ENCODE measurements at places on chromosomes 12 and 14.

GRCh38 chr14:43729143-43729542 lies 777.9 kb downstream of the FSCB start:
- no peak overlapping the region for H3K27ac ChIP-seq
- H3K4me3 ChIP-seq, result no peak overlapping the region
- no peaks in the 10 kb centered on the region for H3K27me3 ChIP-seq
- peaks cover 12% of the 10 kb centered on the region for H3K4me1 ChIP-seq
- no peak for DNase-seq

- H3K27ac ChIP-seq, result no peak overlapping the region
- no peaks in the 10 kb centered on the region for H3K36me3 ChIP-seq
- no peaks in the 10 kb centered on the region for H3K27me3 ChIP-seq
- H3K4me3 ChIP-seq, result no peak overlapping the region
- H3K4me1 ChIP-seq, result peaks cover 2% of the 10 kb centered on the region
Observed at GRCh38 chr12:80219345-80219744, 120.0 kb downstream of the OTOGL start.

- no peak overlapping the region for H3K4me3 ChIP-seq
- H3K36me3 ChIP-seq, result no peaks in the 10 kb centered on the region
- no peak for DNase-seq
- no peaks in the 10 kb centered on the region for H3K4me1 ChIP-seq
- no peak overlapping the region for H3K27ac ChIP-seq
Observed at GRCh38 chr14:96648506-96649326, 146.5 kb downstream of the PAPOLA start.

DNA sequence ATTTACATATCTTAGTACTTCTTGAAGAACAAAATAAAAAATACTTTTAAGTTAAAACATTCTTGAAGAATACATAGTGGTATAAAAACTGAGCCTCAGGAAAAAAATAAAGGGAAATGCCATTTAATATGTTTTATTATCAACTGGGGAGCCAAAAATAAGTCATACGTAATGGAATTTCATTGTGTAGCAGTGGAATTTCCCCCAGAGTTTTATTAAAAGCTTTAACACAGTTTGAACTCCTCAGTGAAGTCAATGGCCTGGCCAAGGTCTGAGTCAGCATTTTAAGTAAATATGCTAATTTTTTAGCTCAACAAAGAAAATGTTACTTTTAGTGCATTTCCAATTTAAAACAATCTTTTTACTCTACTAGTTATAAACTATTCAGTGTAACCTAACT lies 350.1 kb upstream of the ATP2B1 start:
- no peak for DNase-seq
- no peaks in the 10 kb centered on the region for H3K36me3 ChIP-seq
- no peaks in the 10 kb centered on the region for H3K4me1 ChIP-seq
- H3K27ac ChIP-seq, result no peak overlapping the region

DNA sequence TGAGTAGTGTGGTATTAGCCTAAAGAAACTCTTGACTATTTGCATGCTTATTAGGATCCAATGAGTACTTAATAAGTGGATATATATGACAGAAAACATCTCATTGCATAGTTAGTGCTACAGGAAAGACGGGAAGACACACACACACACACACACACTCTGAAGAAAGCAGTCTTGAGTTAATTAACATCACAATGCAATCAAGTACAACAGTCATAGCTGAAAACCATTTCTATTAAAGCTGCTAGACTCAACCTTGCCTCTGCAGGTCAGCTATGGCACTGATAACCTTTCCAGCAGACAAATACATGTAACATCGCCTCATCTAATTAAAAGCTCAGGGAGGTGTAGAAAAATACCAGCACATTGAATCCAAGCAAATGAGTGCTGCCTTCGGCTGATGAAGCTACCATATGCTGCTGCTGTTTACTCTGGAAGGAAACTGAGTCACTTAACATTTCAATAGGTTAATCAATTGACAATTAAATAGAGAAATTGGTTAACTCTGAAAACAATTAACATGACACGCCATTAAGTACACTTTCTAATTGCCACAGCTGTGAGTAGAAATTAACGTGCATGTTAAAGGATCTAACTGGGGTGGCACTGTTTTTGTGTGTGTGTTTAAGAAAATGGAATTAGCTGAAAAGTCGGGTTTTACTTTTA lies 93.2 kb upstream of the OTX2 start:
- H3K4me3 ChIP-seq, result no peak overlapping the region
- no peaks in the 10 kb centered on the region for H3K36me3 ChIP-seq
- no peak overlapping the region for H3K27ac ChIP-seq
- H3K4me1 ChIP-seq, result peaks cover 2% of the 10 kb centered on the region
- H3K27me3 ChIP-seq, result no peaks in the 10 kb centered on the region

- H3K4me1 ChIP-seq, result no peaks in the 10 kb centered on the region
- no peak overlapping the region for H3K4me3 ChIP-seq
- DNase-seq, result peak; percentile 24
- H3K27ac ChIP-seq, result no peak overlapping the region
Observed at GRCh38 chr12:14656846-14657245, 39.6 kb downstream of the GUCY2C start.

GRCh38 chr12:123134271-123134671 lies 16.6 kb downstream of the PITPNM2 start:
- H3K27me3 ChIP-seq, result peaks cover 4% of the 10 kb centered on the region
- no peak overlapping the region for H3K4me3 ChIP-seq
- H3K27ac ChIP-seq, result no peak overlapping the region
- DNase-seq, result no peak
- no peaks in the 10 kb centered on the region for H3K36me3 ChIP-seq

DNA sequence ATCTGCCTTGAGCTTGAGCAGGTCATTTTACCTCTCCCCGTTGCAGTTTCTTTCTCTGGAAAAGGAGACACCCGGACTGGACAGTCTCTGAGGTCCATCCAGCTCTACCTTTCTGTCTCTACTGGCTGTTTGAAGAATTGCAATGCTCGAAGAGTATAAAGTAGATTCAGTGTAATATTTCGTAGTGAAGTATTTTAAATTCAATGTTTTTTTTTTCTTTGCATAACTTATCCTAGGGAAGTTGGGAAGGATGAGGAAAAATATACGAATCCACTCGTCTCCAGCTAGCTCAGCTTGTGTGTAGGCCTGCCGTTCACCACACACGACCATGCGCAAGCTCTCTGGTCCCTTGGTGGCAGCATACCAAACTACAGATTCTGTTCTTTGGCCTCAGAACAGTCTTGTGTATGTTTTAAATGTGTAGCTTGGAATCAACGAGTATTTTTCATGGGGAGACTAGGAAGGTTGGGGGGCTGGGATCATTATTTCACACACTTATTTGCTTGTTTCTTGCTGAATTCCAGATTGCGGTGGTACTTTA lies 307.9 kb downstream of the CACNA1C start:
- no peak for DNase-seq
- peaks cover 3% of the 10 kb centered on the region for H3K27me3 ChIP-seq
- peaks cover 30% of the 10 kb centered on the region for H3K4me1 ChIP-seq
- no peak overlapping the region for H3K4me3 ChIP-seq
- no peak overlapping the region for H3K27ac ChIP-seq

GRCh38 chr12:122094735-122095631 lies 16.4 kb downstream of the MLXIP start:
- H3K4me1 ChIP-seq, result peaks cover 47% of the 10 kb centered on the region
- DNase-seq, result no peak
- no peak overlapping the region for H3K4me3 ChIP-seq
- H3K36me3 ChIP-seq, result peaks cover 4% of the 10 kb centered on the region

- H3K27me3 ChIP-seq, result peaks cover 11% of the 10 kb centered on the region
- DNase-seq, result no peak
- no peak overlapping the region for H3K27ac ChIP-seq
- no peak overlapping the region for H3K4me3 ChIP-seq
- no peaks in the 10 kb centered on the region for H3K36me3 ChIP-seq
Observed at GRCh38 chr14:94379291-94380224, 8.8 kb downstream of the SERPINA1 start.

DNA sequence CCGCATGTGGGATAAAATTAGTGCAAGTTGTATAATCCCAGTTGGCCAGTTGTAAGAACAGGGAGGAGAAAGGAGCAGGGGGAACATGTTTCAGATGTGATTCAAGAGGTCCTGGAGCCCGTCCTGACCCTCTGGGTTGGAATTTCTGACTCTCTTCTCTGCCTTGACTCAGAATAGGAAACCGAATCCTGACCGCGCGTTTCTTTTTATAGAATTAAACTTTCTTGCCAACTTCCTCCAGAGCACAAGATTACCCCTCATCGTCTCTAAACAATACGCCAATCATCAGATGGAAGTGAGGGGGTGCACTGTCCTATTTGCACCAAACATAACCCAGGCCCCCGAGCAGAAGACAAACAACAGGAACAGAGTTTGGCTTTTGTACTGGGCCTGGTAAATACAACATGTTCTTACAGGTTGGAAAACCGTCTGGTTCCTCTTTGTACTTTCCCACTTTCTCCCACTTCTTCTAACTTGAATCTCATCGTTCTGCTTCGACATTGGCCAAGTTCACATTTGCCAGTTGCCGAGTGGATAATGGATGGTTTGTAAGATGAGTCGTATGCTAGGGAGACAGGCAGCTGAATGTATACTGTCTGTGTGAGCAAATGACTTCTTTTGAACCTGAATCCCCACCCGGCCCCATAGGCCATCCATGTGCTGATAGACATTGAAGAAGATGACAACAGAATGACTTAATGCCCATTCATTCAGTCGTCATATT lies 42.6 kb upstream of the MED13L start:
- peaks cover 2% of the 10 kb centered on the region for H3K27me3 ChIP-seq
- H3K27ac ChIP-seq, result no peak overlapping the region
- no peak overlapping the region for H3K4me3 ChIP-seq
- no peaks in the 10 kb centered on the region for H3K36me3 ChIP-seq
- no peaks in the 10 kb centered on the region for H3K4me1 ChIP-seq

DNA sequence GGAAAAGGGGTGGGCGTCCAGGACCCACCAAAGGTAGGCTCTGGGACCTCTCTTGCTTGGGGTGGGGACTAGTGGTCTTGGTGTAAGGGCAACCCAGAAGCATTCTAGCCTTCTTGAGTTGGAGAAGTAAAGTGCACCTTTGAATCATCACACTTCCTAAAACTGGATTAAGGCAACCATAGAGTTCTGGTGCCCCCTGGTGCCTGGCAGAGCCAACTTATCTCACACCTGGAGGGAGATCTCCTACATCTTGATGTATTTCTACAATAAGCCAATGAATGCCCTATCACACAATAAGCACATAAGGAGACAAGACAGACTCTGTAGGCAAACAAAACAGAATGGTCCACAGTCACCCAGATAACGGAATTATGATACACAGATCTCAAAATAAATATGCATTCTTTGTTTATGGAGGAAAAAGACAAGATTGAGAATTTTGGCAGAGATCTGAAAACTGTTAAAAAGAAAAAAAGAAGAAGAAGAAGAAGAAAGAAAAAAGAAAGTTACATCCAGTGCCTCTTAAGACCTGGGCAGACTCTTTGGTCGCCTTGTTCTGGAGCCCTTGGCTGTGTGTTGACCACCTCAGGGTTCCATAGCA lies 95.9 kb upstream of the PPP2R5C start:
- no peak overlapping the region for H3K4me3 ChIP-seq
- H3K27ac ChIP-seq, result no peak overlapping the region
- peak; percentile 75 for DNase-seq
- no peaks in the 10 kb centered on the region for H3K27me3 ChIP-seq

DNA sequence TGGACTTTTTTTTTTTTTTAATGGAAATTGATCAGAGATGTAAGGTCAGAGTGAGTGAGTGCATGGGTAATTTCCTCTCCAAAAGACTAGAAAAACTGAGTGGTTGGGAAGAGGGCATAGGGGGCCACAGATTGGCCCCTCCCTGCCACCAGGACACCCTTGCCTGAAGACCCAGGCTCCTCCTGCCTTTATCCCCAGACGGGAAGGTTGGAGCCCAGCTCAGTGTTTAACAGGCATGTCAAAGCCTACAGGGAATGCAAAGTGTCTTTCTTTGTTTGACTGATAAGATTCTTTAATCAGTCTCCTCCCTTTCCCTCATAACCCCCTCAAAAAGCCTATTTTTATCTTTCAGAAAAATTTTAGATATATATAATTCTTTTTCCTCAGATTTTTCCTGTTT lies 50.3 kb downstream of the IRAK3 start:
- H3K27ac ChIP-seq, result no peak overlapping the region
- peaks cover 2% of the 10 kb centered on the region for H3K27me3 ChIP-seq
- no peak for DNase-seq
- peaks cover 3% of the 10 kb centered on the region for H3K4me1 ChIP-seq

GRCh38 chr12:11171969-11172675 lies 1.1 kb downstream of the SMIM10L1 start:
- peak; percentile 7 for DNase-seq
- H3K27me3 ChIP-seq, result peaks cover 5% of the 10 kb centered on the region
- H3K27ac ChIP-seq, result peak overlapping the region; percentile 90
- peaks cover 16% of the 10 kb centered on the region for H3K4me1 ChIP-seq
- H3K36me3 ChIP-seq, result peaks cover 3% of the 10 kb centered on the region

GRCh38 chr14:68692216-68692615 lies 100.7 kb downstream of the ZFP36L1 start:
- no peak overlapping the region for H3K27ac ChIP-seq
- H3K4me1 ChIP-seq, result peaks cover 36% of the 10 kb centered on the region
- no peak for DNase-seq
- H3K27me3 ChIP-seq, result no peaks in the 10 kb centered on the region

DNA sequence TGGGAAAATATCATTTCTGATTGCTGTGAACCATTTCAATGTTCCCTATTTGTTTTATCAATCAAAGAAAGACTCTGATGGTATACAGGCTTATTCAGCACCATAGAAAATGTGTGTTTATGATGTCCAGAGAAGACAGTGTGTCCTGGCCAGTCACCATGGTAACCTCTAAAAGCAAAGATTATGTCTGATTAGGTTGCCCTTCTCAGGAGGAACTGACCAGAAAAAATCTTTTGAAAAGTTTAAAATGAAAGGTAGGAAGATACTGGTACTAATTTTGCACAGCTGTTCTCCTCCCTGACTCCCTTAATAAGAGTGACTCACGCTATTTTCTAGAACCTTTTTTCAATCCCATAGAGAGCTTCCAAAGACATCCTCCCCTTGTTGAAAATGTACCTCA lies 391.8 kb upstream of the DCN start:
- peaks cover 1% of the 10 kb centered on the region for H3K27me3 ChIP-seq
- H3K36me3 ChIP-seq, result no peaks in the 10 kb centered on the region
- H3K27ac ChIP-seq, result no peak overlapping the region
- H3K4me1 ChIP-seq, result peaks cover 4% of the 10 kb centered on the region

GRCh38 chr12:49796155-49796554 lies 32.1 kb downstream of the NCKAP5L start:
- no peak for DNase-seq
- H3K27me3 ChIP-seq, result peaks cover 12% of the 10 kb centered on the region
- H3K4me1 ChIP-seq, result peaks cover 4% of the 10 kb centered on the region
- H3K27ac ChIP-seq, result no peak overlapping the region

DNA sequence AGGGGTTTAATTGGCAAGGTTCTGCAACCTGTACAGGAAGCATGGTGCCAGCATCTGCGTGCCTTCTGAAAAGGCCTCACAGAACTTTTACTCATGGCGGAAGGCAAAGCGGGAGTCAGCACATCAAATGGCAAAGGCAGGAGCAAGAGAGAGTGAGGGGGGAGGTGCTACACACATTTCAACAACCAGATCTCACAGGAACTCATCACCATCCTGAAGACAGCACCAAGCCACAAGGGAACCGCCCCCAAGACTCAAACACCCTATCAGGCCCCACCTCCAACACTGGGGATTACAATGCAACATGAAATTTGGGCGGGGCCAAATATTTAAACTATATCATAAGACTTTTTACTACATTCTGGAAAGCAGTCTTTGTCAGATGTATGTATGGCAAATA lies 38.0 kb upstream of the FKBP4 start:
- H3K27ac ChIP-seq, result no peak overlapping the region
- peaks cover 5% of the 10 kb centered on the region for H3K4me1 ChIP-seq
- no peak overlapping the region for H3K4me3 ChIP-seq
- H3K36me3 ChIP-seq, result no peaks in the 10 kb centered on the region
- no peak for DNase-seq

Data from endothelial cell (in vitro differentiated cells).